ENCODE measurements at places on chromosomes 4 and X. TPM values are rescaled to one million over a fixed set of nuclear protein-coding genes. Genes with fewer than 3 reads are reported as not detected.

- DNase-seq, result no peak
Measured at GRCh38 chr4:73540826-73541225, 59.3 kb downstream of the AFM start.

DNA sequence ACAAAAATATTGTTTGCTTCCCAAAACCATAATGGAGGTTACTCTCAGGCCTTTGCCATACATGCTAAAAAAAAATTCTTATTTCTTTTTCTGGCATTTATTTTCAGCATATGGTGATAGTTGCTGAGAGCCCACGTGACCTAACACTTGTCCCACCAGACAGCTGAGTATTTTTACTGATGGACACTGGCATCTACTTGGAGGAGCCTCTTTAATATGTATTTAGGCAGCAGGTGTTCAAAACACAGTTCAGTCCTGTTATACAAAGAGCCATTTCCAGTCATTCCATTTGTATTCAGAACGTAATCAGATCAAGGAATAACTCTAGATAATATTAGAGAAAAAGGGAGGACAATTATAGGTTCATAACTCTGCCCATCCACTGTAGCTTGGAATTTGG is 95.5 kb downstream of the CXCL13 start:
- DNase-seq, result no peak

DNA sequence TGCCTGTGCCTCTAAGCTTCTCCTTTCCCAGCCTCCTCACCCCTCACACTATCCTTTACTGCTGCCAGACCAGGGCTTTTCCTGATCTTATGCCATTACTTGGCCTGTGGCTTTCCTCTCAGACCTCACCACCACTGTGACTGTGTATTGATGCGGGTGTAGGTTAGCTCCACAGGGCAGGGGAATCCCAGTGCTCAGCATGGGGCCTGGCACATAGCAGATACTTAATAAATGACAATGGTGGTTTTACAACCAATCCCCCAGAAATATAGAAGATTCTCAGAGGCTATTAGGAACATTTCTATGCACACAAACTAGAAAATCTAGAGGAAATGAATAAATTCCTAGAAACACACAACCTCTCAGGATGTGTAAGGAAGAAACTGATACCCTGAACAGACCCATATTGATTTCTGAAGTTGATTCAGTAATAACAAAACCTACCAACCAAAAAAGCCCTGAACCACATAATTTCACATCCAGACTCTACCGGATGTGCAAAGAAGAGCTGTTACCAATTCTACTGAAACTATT is 129.6 kb upstream of the QRFPR start:
- DNase-seq, result no peak

GRCh38 chrX:153888344-153888743 is 2.4 kb upstream of the L1CAM start:
- DNase-seq, result no peak

GRCh38 chr4:89658701-89659024 is 178.3 kb downstream of the SNCA start:
- no peak for DNase-seq

- DNase-seq, result no peak
Measured at GRCh38 chr4:27807207-27807606, 946.6 kb downstream of the STIM2 start.

GRCh38 chrX:70488856-70489255 is 44.2 kb downstream of the DLG3 start:
- DNase-seq, result no peak

- DNase-seq, result no peak
Measured at GRCh38 chr4:76125816-76126215, 22.4 kb downstream of the NUP54 start.

DNA sequence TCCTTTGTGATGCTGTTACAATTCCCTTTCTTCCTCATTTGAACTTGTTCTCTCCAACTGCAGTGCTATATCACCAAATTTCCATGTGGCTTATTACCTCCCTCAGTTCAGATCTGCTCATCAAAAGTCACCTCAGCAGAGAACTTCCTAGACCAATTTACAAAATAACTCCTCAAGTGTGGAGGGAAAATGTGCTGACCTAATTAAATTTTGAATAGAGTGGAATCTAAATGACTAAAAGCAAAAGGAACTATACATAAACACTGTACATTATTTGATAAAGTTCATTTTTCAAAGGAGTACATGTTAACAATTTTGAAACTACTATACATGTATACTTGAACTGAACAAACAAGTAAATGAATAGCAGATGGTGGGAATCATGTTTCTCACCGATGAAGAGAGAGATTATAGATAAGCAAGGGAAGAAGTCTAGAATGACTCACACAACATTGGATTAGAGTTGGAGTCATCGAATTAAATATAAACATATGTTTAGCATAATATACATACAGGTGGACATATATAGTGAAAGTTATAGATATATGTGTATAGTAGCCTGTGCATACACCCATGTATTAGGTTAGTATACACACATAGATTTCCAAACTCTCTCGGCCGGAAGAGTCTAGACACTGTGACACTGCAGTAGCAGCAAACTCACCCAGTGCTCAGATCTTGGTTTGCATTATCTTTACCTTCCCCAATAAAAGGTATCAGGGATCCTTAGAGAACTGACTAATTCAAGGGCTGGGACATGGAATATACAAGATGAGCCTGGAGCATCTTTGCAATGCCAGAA is 318.7 kb downstream of the PCDH18 start:
- no peak for DNase-seq

- peak; percentile 15 for DNase-seq
Measured at GRCh38 chr4:103018391-103019307, 856 bp downstream of the SLC9B1 start.

- no peak for DNase-seq
Measured at GRCh38 chr4:60656171-60656570, 544.0 kb upstream of the ADGRL3 start.

Gene HHIP
- 0.16 TPM for total RNA-seq

Gene MSX1
- 10.0 TPM for total RNA-seq

Gene RPA4
- total RNA-seq, result not detected

Gene AMOT
- total RNA-seq, result 4.3 TPM

Gene RTL3
- not detected for total RNA-seq

Gene NDP
- 0.39 TPM for total RNA-seq
